ENCODE measurements at places on chromosomes 6 and 20.

GRCh38 chr6:97594844-97595243, 311.8 kb upstream of the MMS22L start:
- DNase-seq, result no peak

DNA sequence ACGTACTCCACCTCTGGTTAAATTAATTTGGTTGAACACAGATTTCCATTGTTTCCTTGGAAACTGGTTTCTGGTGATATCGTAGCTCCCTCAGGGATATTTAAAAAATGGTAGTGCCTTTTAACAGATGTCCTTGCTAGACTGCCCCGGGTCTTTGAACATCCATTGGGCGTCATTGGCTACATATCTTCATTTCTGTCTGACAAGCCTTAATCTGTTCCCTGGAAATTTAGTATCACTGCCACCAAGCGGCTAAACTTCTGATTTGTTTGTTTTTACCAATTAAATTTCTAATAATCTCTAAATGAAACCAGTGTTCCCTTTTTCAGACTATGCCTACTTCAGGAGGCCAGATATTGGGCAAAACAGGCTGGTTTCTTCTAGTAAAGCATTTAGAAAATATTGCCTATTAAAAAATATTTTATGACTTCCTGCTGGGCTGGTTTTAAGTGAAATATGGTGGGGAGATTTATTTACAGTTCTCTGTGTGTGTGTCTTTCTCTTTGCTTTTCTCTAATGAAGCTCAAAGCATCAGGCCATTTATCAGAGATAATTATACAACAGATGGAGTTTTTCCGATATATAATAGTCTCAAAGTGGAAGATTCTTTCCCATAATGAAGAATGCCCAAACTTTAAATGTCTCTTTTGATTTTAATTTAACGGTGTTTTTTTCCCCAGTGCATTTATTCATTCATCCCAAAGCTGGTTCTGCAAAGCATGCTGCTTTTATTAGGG, 249.5 kb downstream of the ZFAND3 start:
- DNase-seq, result no peak

DNA sequence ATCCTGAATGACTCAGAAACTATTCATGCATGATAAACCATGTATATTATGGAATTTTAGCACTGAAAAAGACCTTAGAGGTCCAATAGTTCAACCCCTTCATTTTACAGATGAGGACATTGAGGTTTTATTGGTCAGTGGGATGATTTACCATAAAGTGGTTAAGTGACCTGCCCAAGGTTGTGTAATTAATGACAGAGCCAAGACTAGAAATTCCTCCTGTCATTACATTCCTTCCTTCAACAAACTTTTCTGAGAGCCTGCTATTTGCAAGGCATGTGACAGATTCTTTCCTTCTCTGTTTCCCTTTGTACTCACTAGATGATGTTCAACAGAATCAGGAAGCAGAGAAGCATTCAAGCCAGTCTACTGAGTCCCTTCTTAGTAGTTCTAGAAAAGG, 170.7 kb upstream of the KCNK16 start:
- DNase-seq, result no peak

DNA sequence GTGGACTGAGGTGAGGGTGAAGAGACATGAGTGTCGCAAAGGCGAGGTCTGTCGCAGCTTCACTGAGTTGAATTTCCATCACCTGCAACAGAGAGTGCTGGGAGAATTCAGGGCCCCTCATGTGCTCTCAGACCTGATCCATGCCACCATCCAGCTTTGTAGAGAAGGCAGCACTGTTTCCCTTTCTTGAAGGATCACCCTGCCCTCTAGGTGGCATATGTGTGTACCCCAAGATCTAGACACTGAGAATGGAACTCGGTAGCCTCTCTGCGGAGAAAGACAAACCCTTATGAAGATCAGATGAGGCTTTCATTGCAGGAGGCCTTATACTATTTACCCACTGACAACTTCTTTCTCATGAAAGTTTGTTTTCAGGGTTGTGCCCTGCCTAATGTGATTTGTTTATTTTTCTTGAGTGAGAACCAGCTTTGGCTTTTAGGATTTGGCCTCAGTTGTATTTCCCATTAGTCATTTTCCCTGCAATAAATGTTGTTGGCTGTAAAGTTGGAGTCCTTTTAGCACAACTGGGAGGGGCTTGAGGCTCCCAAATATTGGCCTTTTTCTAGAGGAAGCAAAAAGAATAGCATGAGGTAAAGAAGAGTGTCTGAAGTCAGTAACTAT, 811.3 kb downstream of the DHX35 start:
- DNase-seq, result no peak

- no peak for DNase-seq
These were observed 78.4 kb downstream of the FYN start for GRCh38 chr6:111794727-111795452.

DNA sequence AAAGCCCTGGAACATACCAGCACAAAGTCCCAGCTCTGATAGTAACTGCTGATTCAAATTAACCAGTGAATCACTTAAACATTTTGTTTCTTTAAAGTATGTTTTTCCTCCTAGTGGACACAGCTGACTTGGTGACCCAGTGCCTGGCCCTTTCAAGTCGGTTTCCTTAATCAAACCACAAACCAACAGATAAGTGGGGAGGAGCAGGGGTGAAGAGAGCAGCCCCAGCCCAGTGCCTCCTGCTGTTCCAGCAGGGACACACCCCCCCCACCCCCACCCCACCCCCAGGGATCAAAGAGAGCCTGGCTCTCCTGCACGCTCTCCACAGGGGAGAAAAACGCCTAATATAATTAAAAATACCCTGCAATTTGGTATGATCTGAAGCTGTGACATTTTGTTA, 55.4 kb upstream of the TBXT start:
- DNase-seq, result no peak

- DNase-seq, result no peak
These were observed 113.6 kb downstream of the TNFRSF21 start for GRCh38 chr6:47196113-47196512.

DNA sequence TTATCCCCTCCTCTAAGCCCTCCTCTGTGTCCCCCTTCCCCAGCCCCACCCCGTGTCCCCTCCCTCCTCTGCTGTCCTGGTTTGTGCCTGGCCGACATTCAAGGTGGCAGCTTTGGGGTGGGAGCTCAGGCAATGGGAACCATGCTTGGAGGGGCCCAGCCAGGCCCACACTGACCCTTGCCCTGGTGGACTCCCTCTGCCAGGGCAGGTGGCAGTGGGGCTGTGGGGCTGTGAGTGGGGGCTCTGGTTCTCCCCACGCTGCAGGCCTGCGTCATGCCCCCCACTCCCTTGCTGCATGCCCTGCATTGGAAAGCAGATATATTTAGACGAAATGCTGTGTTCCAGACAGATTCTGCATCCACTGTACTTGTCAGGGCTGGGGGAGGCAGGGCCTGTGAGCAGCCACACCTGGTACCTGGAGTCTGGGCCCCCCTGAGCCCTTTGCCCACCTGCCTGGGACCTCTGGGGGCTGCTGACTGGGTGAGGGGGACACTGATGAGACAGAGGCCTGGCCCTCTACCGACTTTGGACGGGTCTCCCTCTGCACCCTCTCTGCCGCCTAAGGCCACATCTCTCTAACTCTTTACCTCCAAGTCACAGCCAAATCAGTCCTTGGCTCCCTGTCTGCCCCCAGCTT, 14.2 kb downstream of the DLGAP4 start:
- no peak for DNase-seq

DNA sequence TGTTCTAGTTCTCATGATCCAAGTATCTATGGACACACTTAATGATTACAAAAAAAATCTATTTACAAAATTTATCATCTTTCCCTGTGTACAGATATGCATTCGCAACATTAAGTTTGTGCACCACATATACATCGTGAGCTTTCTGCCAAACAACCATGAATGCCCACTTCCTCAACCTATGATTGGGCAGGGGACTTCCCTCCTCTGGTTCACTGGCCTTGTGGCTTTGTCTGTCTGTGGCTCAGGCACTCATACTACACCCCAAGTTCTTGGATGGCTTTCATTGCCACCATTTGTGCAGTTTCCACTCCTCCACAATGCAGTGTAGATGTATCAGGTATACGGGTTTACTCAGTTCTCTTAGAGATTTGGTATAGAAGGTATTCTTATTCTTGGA, 74.9 kb downstream of the HS3ST5 start:
- no peak for DNase-seq

DNA sequence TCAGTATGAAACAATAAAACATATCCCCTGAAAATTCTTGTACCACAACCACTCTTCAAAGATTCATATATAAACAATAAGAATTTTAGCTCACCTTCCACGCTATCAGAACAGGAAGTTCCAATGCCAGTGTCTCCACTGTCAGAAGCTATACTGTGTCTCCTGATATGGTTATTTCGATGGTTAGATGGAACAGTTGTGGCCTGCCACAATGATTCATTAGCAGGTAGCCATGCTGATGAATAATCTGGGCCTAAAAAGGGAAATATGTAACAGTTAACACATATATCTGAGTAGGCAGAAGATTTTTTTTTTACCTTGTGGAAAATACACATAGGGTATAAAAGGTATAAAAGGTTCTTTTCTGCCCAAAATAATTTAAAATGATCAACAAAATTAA, 19.0 kb downstream of the CEP85L start:
- DNase-seq, result no peak

- peak; percentile 26 for DNase-seq
These were observed 92.0 kb upstream of the PRDM1 start for GRCh38 chr6:105994118-105994590.

DNA sequence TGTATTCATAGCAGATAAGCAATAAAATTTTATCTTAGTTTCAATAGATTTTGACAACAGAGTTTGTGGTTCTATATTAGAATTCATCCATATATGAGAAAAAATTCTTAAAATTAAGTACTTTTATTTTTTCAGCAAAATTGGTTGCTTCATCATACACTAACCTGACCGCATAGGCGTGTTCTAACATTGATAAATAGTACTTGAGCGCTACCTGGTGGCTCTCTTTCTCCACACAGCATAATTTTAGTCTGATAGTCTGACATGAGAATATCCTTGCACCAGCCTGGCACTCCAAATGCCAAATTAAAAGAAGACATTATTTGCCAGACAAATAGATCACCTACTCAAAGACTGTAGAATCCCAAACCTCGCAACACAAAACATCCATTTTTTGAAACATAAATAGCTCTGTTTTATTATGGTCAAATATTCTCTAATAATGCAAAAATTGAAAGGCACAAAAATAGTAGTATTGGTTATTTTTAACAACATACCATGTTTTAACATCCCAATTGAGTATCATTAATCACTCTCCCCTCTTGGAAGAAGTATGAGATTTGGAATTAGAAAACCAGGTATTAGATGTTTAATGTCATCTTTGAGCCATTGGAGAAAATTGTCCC, 33.0 kb upstream of the FILIP1 start:
- DNase-seq, result peak; percentile 13

- no peak for DNase-seq
These were observed 42.8 kb upstream of the DSE start for GRCh38 chr6:116327803-116328527.

DNA sequence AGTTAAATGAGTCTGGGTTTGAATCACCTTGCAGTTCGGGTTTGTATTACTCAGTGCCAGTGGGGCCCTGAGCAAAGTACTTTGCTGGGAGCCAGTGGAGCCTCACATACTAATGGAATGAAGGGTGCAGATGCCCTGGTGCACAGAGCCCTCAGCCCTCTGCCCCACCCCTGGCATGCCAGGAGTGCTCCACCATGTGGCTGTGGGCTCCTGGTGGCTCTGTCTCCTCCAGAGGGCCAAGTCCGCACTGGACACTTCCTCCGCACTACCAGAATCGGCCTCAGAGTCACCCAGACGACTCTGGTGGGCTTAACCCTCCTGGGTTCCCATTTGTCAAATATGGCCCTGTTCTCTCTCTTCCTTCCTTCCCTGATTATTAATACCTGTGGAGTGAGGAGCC, 94.0 kb downstream of the STK35 start:
- DNase-seq, result no peak

DNA sequence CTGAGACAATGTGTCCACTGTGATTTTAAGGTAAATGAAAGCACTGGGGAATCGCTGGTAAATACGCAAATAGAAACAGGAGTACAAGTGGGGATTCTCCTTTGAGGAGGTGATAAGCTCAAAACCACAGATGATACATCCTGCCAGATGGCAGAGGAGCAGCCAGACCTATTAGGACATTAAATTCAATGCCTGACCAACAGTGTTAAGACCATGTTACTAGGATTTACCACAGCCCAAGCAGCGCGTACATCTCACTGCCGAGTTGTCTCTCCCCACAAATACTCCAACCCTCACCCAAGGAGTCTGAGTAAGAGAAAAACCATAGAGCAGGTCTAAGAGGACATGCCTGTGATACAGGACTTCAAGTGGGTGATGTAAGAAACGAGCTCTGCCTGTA, 68.9 kb upstream of the TULP1 start:
- DNase-seq, result no peak

DNA sequence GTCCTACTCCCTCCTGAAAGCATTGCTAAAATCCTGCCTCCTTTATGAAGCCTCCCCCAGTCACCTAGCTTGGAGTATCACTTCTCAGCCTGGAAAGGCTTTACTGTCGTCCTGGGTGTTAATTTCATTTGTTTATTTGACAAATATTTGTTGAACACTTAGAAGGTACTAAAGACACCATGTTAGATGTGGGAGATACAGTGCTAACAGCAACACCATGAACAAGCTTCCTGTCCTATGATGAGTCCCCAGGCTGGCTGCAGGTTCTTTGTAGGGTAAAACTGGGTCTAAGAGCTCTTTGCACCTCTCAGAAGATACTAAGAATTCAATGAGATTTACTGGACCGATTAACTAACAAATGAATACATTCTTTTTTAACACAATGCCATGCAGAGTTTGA, 109.2 kb upstream of the TMEM170B start:
- DNase-seq, result no peak

DNA sequence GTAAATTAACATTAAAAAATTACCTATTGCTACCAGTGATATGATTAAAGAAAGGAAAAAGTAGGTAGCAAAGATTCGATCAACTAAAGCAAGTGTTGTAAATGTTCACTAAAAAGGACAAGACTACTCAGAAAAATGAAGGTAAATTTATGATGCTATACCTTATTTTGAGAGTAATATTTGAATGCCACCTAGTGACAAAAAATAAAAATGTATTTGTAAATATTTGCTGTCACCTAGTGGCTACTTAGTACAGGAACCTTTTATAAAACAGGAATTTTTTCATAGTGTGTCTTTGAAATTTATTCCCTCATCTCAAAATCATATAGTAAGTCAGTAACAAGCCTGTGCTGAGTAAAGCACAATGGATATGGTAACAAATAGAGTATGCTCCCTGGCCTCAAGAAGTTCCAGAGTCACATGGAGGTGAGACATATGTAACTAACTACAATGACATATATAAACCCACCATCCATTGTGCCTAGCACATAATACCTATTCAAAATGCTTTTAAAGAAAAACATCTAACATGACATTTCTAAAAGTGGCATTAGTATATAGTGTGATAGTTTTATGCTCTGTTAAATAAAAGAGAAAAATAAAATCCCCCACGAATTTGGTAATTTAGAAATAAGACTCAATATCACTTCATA, 193.1 kb upstream of the SIM1 start:
- DNase-seq, result no peak

Measured in stimulated activated CD4-positive, alpha-beta T cell treated with anti-CD3 and anti-CD28 coated beads, TNF-alpha, amount 100 ng/mL, for 4 hours (primary cell).